ENCODE measurements at places on chromosomes 12 and 14.
A peak's percentile ranks its signal among the peaks of the same experiment; 100 is the strongest.

- no peak for DNase-seq
Measured at GRCh38 chr14:34642595-34642994, 12.6 kb upstream of the SNX6 start.

GRCh38 chr14:54622192-54622958 lies 55.4 kb downstream of the SAMD4A start:
- DNase-seq: no peak

DNA sequence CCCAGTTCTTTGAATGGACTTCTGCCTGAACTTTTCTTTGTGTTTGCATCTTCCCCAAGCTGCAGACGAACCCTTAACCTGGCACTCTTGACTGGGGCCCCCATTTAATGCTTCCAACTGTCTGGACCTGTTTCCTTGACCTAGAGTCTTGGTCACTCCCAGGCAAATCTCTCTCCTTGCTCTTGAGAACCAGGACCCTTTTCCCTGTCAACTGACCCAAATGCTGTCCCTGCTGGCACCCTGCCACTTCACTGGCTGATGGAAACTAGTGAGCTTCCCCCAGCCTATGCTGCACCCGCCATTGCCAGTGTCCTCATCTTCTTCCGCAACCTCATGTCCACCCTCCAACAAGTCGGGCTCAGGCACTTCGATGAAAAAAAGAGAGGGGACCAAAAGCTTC lies 79.5 kb downstream of the PRIMA1 start:
- DNase-seq: no peak

DNA sequence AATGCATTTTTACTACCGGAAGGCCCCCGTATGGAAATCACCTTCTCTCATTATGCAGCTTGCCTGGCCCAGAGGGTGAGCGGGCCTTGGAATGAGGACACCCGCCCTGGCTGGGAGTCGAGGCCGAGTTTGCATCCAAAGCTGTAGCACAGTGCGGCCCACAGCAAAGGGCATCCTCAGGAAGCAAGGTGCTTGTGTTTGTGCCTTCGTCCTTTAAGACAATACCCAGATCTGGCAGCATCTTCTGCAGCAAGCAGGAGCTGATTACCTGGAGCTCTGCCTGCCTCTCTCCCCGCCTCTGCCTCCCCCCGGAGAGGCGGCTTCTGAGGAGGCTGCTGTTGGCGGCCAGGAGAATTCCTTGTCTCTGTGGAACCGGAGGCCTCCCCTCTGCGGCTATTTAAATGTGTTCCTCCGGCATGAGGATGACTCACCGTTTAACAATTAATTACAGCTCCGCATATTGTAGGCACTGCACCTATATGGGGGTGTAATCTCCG lies 145.3 kb downstream of the CACNA1C start:
- DNase-seq: no peak

DNA sequence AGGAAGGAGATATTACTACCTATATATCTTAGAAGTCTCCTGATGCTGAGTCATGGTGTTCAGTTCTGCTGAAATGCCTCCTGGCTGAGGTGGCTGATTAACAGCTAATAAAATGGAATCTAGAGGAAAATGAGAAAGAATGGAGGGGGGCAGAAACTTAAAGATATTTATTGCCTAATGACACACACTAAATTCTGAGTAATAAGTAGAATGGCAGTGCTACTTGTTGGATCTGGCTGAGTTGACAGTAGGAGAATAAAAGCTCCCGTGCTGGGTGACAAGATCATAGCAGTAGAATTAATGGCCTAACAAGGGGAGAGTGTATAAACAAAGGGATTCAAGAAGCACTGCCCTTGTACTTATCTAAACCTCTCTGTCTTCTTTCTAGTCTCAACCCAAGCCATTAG lies 137.5 kb downstream of the CNTN1 start:
- DNase-seq: no peak

GRCh38 chr14:54197369-54197768 lies 199.4 kb upstream of the CDKN3 start:
- DNase-seq: no peak

DNA sequence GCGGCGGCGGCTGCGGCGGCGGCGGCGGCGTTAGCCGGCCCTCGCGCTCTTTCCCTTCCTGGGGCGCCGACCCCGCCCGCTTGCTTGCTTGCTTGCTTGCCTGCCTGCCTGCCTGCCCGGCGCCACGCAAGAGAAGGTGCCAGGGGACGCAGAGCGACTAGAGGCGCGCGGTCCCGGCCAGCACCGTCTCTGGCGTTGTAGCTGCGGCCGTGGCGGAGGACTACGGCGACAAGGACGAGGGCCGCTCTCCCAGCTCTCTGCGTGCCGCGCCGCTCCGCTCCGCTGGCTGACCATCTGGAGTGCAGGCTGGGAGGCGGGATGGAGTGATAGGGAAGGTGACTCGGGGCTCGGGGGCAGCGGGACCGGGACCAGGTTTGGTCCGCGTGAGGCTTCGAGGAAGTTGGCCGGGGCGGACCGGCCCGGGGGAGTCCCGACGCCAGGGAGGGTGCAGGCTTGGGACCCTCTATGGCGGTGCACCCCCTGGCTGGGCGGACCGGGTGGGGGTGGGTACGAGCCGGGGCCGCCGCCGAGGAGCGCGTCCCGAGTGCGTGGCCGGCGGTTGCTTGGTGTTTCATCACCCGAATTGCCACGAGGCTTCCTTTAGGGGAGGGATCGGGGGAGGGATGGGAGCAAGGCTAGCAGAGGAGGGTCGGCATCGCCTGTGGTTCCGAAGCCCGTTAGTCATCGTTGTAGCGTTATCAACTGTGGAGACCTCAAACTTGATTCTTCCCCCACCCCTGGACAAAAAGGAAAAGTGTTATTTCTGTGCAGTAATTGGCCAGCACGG lies 471 bp downstream of the XPOT start:
- no peak for DNase-seq

GRCh38 chr12:102811110-102811737 lies 105.8 kb downstream of the PAH start:
- peak; percentile 49 for DNase-seq
